ENCODE measurements at places on chromosomes 13 and 19.

- DNase-seq: no peak
Observed at GRCh38 chr19:5917431-5918107, 3.5 kb downstream of the CAPS start.

GRCh38 chr13:42602906-42603305 lies 29.0 kb downstream of the TNFSF11 start:
- DNase-seq: no peak

DNA sequence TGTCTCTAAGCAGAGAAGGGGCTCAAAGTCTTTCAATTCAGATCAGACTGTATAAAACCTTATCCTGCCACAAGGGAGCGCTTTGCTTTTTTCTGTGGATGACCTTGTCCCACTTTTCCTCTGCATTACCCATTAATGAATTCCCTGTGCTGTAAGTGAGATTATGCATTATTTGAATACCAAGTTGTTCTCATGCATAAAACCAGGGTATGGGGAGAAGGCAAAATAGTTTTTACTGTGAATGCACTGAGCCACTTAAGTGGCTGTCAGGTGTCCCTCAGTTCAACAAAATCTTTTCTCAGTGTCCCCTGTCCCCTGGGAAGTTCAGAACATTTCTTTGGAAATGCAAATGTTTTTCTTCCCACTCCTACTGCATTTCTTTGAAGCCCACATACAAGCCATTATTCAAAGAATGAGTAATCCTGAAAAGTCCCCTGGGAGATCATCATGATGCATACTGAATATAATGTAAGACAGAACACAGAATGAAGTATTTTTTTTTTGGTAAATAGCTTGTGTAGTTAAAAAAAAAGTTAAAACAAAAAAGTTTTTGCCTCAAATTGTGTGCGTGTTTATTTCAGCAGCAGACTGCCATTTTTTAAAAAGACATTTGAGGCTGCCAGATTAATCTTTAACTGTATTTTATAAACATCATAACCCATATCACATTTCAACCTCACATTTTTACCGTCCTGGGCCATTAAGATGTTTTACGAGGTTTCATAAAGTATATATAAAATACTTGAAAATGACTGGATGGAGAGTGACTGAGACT lies 506.7 kb upstream of the PCDH9 start:
- DNase-seq: no peak

- DNase-seq: no peak
Observed at GRCh38 chr19:42348211-42348610, 22.8 kb downstream of the MEGF8 start.

GRCh38 chr13:113047587-113047986 lies 58.0 kb upstream of the F7 start:
- no peak for DNase-seq

DNA sequence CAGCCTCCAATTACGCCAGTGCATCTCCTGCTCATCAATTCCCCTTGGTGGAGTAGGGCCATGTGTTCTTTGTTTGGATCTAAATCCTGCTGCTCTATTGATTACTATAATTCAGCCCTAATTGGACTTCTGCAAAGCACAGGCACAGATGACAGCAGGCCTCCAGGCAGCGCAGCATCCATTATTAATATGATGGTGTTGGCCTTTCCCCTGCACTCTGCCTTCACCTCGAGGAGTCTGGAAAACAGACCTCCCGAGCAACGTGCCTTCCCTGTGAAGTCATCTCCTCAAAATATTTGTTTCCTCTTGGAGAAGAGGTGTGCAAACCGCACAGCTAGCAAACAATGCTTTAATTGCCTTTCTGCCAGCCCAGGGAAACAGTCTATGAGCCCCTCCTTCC lies 92.5 kb downstream of the UQCRFS1 start:
- DNase-seq: no peak

DNA sequence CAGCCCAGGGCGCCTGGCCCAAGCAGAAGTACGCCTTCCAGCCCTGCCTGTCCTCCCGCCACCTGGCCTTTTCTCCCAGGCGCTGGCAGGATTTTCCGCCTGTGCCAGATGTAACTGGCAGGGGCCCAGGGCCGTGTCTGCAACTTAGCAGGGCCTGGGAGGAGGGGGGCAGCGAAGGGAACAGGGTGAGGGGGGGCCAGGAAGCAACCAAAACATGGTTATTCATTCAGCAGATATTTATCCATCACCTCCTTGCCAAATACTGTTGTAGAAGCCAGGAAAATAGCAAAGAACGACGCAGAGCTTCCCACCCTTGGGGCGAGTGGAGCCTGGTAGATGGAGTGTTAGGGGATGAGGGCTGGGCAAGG lies 5.6 kb downstream of the TLE6 start:
- no peak for DNase-seq

GRCh38 chr19:2536461-2536860 lies 60.5 kb downstream of the GADD45B start:
- DNase-seq: no peak

- DNase-seq: no peak
Observed at GRCh38 chr13:71252184-71252704, 614.8 kb downstream of the DACH1 start.

- no peak for DNase-seq
Observed at GRCh38 chr19:8573316-8573715, 3.9 kb downstream of the MYO1F start.

DNA sequence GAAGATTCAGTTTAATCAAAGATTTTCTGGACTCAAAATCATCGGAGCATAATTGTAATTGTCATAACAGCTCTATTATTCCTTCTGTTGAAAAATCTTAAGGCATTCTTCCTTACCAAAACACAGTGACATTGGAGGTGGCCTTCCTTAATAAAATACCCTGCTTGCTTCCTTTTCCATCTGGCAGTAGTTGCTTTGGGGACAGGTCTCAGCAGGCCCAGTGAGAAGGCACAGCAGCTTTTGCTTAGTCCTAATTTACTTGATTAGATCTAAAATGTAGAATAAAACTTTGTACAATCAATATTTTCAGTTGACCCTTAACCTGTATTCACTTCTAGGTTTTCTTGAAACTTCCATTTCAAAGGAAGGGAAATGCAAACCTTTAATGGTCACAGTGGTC lies 471.6 kb downstream of the PCDH20 start:
- no peak for DNase-seq

- DNase-seq: no peak
Observed at GRCh38 chr13:109744512-109745051, 41.8 kb downstream of the IRS2 start.
